Suppressor macrophage treated with lipopolysaccharide for 1 hour (primary cell): ENCODE measurements at places on chromosomes 3 and 15.
A peak's percentile ranks its signal among the peaks of the same experiment; 100 is the strongest.

GRCh38 chr3:127770671-127771355 is 51.5 kb downstream of the MGLL start:
- peak; percentile 73 for DNase-seq

DNA sequence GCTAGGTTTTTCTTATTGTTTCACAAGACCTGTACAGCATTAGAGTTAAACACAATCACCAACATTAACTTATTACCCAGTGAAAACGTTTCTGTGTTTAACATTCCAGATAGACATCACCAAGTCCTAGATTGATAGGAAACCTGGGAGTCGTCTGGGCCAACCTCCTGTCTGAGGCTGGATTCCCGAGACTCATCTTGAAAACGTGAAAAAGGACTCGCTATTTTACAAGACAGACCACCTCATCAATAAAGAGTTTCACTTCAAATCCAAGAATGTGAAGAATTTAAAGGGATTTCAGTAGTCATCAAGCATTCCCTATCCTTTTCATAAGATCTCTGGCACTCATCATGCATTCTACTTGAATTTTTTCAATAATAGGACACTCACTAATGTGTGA is 626.6 kb downstream of the MCTP2 start:
- no peak for DNase-seq

GRCh38 chr3:106675451-106675850 is 701.8 kb upstream of the CCDC54 start:
- DNase-seq, result no peak

GRCh38 chr15:66249605-66250174 is 3.9 kb downstream of the MEGF11 start:
- no peak for DNase-seq

GRCh38 chr3:72990701-72991395 is 5.8 kb upstream of the PPP4R2 start:
- peak; percentile 52 for DNase-seq

DNA sequence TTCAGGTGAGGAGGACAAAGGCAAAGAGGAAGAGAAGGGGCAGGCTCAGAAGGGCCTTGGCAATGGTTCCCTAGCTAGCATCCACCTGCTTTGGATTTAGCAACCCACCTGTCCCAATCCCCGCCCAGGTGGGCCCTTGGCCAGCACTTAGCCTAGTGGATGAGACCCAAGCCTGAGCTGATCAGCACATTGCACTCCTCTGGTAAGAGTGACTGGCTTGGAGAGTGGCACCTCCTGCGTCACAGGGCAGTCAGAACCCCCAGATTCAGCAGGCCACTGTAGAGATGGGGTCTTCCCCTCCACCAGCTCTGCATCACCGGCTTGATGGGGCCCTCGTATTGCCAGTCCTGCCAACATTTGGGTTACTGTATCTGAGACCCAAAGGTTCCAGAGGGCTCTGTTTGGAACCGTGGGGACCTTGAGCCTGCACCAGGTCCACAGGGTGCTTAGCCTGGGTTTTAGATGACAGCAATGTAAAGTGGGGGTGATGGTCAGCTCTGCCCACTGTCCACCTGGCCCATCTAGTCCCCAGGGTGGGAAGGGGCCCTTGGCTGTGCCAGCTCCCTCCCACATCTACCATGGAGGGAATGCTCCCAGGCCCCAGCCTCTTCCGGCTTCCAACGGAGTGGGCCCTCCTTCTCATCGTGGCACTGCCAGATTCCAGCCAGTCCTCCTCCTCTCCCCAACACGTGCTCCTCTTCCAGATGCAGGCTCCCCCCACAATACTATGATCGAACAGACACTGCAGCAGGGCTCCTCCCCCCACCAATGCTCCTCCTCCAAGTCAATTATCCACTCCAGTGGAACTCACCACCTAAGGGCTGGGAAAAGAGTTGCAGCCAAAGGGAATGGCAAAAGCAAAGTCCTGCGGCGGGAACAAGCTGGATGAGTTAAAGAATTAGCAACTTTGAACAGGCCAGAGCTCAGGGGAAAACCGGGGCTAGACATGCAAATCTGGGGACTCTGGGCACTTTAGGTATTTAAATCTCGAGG is 45.7 kb downstream of the LHFPL4 start:
- no peak for DNase-seq

DNA sequence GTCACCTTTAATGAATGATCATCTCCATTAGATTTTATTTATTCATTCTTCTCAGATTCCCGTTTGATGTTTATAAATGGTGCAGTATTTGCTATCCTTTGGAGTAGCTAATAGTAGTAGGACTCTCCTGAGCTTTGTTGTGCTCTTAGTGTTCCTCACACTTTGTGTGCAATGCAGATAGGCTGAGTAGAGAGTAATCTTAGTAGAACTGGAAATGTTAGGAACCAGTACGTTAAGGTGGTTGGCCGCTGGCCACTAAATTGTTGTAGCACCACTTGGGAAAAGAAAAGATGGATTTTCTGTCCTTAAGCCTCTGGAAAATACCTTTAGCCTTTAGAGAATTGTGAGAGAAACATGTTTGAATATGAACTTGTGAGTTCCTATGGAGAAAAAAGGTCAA is 19.9 kb upstream of the EBLN2 start:
- no peak for DNase-seq

- DNase-seq, result no peak
Observed at GRCh38 chr3:49098429-49098828, 4.6 kb upstream of the QRICH1 start.

- DNase-seq, result no peak
Observed at GRCh38 chr15:71060983-71061382, 54.3 kb upstream of the THSD4 start.

- no peak for DNase-seq
Observed at GRCh38 chr3:50599716-50600118, 11.9 kb downstream of the CISH start.

GRCh38 chr15:98955961-98956723 is 51.5 kb downstream of the PGPEP1L start:
- DNase-seq, result no peak

- DNase-seq, result no peak
Observed at GRCh38 chr3:46695962-46696894, 2.7 kb upstream of the ALS2CL start.

DNA sequence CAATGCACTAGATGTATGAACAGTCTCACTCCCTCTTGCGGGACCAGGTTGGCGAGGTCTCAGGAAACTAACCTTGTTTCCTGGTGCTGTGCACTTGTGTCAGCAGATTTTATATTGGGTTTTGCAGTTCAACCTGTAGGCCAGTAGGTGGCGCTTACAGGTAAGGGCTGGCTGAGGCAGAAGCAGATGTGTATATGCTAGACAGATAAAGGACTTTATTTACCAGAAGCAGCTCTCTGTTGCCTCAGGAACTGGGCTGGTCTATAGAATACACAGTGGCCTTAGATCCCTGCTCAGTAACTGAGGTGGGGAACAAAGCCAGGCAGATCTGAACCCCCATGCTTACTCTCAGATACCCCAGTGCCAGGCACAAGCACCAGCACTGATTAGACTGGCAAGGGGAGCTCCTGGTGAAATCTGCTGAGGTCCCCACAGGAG is 296.8 kb downstream of the DOCK3 start:
- peak; percentile 60 for DNase-seq

- DNase-seq, result no peak
Observed at GRCh38 chr3:11300970-11301369, 28.8 kb downstream of the ATG7 start.

GRCh38 chr15:25787381-25787780 is 75.7 kb downstream of the ATP10A start:
- DNase-seq, result no peak

- DNase-seq, result peak; percentile 49
Observed at GRCh38 chr3:66997560-66998112, 471 bp upstream of the KBTBD8 start.
